ENCODE measurements at places on chromosomes 5 and 9.
A peak's percentile ranks its signal among the peaks of the same experiment; 100 is the strongest.

GRCh38 chr5:147176422-147176821 is 58.4 kb upstream of the STK32A start:
- DNase-seq, result no peak

DNA sequence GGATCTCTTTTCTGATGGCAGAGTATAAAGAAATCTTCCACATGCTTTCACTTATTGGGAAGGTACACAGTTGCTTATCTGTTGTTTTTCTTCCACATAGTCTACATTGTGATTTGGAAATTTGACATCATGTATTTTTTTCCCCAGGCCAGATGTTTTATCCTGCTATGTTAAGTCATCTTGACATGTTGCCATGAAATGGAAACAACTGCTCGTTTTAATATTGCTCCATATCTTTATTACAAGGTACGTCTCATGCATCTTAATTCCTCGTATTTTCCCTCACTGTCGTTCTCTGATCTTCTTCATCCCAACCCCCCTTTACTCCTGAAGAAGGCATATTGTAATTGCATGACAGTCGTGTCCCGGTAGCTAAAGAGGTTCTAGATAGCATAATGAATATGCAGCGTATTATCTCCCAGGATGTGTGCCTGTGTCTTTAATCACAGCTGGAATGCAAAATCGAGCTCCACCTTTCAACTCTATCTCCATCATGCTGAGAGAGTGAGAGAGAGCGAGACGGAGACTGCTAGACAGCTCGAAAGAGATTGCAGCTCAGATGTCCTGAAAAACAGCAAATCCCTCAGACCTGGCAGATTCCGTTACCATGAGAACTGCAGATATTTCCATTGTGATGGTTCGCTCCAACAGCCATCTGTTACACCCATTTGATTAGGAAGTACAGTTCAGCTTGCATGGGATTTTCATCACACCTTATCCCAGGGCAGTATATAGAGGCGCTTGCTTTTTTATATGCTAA is 281.7 kb downstream of the TMEM38B start:
- DNase-seq, result no peak

- no peak for DNase-seq
Measured at GRCh38 chr5:39422728-39423285, 2.0 kb downstream of the DAB2 start.

GRCh38 chr5:11046160-11046559 is 285.1 kb upstream of the DAP start:
- DNase-seq, result no peak

- peak; percentile 34 for DNase-seq
Measured at GRCh38 chr5:40734986-40735385, 20.8 kb downstream of the TTC33 start.

GRCh38 chr5:116296335-116297072 is 211.7 kb downstream of the COMMD10 start:
- DNase-seq, result no peak

- DNase-seq, result no peak
Measured at GRCh38 chr5:95384485-95385213, 6.5 kb upstream of the FAM81B start.

GRCh38 chr5:34657988-34658387 is 1.9 kb downstream of the RAI14 start:
- peak; percentile 60 for DNase-seq

DNA sequence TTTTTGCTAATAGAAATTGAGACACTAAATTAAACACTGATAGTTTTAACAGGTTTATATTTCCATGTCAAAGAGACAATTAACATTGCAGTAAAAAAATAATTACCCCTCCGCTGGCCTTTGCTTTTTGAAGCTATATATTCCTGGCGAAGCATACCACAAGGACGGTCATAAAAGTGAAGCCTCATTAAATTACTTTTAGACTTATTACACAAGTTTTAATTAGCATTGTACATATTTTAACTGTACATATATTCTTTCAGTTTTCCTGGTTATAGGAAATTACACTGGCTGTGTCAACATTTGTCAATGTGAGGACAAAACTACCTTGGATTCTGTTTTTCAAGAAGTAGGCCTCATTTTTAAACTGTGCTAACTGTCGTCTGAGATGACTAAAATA is 1.2 kb downstream of the CDKN2A start:
- DNase-seq, result no peak

- DNase-seq, result no peak
Measured at GRCh38 chr9:23586906-23587305, 239.1 kb downstream of the ELAVL2 start.

GRCh38 chr9:134782921-134783698 is 97.5 kb upstream of the FCN2 start:
- DNase-seq, result no peak

DNA sequence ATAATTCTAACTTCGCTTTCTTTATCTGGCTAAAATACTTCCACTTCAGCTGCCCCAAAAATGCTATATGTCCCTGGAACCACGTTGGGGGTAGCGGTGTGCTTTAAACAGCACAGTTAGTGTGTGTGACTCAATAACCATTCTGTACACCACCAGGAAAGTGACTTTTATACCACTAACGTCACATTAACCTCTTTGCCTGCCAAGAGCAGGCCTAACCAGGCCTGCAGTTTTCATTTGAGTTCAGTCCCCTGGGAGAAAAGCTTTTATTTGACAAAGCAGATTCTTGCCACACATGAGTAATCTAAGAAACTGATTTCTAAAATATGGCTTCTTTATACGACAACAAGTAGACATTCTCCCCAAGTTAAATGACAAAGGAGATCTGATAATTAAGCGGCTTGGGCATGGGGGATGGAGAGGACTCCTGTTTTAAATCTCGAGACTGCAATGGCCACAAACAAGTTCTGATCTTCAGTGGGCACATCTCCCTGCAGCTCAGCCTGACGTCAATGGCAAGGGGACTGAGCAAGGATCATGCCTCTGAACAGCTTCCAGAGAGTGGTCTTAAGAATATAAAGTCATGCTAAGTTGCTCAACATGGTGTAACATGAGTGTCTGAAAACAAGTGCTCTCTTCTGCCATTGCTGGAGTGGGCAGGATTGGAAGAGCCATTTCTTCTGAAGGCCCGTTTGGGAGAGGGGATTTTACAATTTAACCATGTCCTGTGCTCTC is 91.8 kb downstream of the GLIS3 start:
- DNase-seq, result no peak

DNA sequence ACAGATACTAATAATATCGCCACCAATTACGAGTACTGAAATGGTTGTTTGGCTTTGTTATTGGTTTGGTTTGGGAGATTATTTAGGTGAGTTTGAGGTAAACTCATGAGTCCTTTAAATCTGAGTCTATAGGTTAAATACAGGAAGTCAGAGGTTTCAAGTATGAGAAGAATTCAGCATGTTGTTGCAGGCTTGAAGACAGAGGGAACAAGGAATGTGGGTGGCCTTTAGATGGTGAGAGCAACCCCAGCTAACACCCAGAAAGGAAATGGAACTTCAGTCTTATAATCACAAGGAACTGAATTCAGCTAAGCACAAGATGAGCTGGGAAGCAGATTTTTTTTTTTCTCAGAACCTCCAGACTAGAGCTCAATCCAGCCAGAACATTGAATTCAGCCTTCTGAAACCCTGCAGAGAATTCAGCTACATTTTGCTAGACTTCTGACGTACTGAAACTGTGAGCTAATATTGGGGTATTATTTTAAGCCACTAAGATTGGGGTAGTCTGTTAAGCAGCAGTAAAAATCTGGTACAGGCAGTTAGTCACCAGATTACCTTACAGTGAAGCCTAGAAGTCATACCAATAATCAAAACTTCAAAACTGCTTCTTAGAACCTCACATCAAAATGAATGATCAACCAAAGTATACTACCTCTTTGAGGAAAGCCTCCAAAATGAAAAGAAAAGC is 216.0 kb upstream of the PUM3 start:
- no peak for DNase-seq

DNA sequence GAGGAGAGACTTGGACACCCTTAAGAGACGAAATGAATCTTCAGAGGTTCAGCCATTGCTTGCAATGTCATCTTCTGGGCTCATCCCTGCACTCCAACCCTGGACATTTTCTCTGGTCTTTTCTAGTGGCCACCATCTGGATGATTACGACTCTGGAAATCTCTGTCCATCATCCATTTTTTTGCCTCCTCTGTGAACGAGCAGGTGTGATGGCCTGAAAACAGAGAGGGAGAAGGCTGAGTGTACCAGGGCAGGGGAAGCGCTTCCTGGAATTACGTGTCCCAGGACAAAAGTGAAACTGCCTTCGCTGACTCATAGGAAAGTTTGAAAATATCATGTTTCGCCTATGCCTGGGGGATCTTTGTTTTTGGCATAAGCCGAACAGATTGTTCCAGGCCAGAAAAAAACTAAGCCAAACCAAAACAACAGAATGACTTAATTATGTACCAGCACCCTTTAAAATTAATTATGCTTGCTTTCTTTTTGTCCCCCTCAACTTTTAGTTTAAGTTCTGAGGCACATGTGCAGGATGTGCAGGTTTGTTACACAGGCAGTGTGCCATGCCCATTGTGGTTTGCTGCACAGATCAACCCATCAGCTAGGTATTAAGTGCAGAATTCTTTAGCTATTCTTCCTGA is 31.9 kb downstream of the ANKRD33B start:
- peak; percentile 94 for DNase-seq

Measured in SW 1271 (cell line).